Stimulated activated CD4-positive, alpha-beta T cell treated with anti-CD3 and anti-CD28 coated beads, Interleukin-4, amount 100 ng/mL, for 48 hours (primary cell): ENCODE measurements at places on chromosomes 2 and 18.

DNA sequence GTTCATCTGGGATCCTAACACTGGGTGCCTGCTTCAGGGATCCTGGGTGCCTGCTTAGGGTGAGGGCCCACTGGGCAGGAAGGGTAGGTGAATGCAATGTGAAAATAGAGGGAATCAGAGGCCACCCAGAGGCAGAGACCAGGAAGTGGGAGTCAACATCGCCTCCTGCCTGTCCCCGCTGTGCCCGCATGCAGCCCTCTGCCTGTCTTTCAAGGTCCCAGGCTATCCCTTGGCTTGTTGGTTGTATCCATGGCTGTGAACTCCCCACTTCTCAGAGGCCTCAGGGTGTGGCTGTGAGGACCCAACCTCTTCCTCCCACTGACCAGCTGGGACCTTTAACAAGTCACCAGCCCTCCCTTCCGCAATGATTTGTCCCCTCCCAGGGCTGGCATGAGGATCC is 26.5 kb downstream of the PSD4 start:
- no peak for DNase-seq

DNA sequence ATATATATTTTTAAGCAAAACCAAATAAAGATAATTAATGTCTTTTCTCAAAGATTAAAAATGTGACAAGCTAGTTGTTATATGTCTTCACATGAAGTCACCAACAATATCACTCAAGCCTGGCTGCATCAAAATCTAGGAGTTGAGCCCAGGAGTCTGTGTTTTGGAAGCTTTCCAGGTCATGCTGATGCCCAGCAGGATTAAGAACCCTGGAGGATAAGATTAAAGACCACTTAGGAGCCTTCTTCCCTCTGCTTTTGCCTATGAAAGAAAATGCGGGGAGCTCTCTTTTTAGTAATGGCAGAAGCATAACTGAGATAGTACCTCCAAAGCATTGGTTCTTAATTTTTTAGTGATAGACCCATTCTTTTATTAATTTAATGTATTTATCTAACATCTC is 157.4 kb downstream of the ASXL3 start:
- DNase-seq: no peak

- no peak for DNase-seq
Observed at GRCh38 chr18:26307161-26307773, 81.0 kb downstream of the TAF4B start.

DNA sequence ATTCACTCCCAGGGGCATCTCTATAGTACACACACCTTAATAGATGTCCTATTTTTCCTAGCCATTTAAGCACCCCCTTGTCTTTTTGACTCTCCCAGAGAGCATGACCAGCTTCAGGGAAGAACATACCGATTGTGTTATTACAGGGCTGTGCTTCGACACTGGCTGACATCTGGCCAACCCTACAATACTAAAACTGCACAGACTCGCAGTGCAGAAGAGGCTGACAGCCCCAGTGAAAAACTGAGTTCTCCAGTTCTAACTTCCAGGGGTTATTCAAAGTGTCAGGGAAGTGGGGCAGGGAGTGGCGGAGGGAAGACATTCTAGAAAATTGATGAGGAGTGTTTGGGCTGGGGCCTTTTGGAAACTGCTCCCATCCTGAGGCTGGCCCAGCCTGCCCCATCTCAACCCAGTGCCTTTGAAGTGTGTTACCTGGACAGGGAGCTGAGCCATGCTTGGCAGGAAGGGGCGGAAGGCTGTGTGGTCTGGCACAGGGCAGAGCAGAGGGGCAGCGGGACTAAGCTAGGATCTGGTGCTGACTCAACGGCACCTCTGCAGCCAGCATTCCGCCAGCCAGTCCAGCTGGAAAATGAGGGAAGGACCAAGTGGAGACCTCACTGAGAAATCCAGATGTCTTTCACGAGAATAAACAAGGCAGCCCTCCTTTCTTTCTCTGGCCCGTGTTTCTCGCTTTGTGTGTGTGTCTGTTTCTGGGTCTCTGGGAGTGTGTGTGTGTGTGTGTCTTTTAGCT is 15.4 kb upstream of the IGFBP5 start:
- DNase-seq: no peak

- DNase-seq: no peak
Observed at GRCh38 chr2:124354466-124354865, 329.4 kb downstream of the CNTNAP5 start.

DNA sequence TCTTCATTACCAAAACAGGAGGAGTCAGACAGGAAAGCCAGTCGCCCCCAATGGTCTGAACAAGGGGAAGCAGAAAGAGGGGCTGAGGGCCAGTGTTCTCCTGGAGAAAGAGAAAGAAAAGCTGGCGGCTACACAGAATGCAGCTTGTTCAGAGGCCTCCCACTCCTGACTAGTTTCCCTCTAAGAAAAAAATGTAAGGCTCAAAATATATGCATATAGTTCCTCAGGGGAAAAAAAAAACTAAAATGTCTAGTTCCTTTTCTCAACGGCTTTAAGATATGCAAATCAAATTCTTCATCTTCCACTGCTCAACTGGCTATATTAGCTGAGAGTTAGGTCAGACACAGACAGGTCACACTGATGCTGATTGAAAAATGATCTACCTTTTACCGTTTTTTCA is 18.6 kb downstream of the MBOAT2 start:
- no peak for DNase-seq

DNA sequence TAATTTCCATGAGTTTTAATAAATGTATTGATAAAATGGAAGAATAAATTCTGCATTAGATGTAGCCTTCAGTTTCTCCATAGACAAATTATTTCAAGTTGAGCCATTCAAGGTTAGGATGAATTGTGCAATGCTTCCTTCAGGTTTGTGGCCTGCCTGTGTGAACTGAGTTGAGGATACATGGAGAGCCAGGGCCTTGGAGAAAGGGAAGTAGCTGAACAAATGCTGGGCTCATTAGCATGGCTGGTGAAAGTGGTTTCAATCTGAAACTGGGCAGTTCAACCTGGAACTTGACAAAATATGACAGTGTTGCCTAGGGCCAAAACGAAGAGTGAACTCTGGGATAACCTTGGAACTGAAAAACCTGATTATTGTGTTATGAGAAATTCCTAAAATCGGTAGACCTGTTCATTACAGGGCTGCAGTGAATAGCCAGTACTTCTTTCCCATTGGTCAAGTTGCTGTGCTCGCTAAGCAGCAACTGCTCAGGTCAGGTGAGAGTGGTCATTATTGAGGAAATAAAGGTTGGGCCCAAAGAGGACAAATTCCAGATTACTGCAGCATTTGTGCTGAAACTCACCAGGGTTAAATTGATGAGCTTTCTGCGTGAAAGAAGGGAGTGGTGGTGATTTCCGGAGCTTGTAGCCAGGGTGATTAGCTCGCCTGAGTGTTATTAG is 12.7 kb downstream of the INPP1 start:
- DNase-seq: no peak

- DNase-seq: no peak
Observed at GRCh38 chr18:389658-390357, 110.7 kb downstream of the COLEC12 start.

GRCh38 chr2:43484323-43484930 is 111.4 kb downstream of the THADA start:
- no peak for DNase-seq

DNA sequence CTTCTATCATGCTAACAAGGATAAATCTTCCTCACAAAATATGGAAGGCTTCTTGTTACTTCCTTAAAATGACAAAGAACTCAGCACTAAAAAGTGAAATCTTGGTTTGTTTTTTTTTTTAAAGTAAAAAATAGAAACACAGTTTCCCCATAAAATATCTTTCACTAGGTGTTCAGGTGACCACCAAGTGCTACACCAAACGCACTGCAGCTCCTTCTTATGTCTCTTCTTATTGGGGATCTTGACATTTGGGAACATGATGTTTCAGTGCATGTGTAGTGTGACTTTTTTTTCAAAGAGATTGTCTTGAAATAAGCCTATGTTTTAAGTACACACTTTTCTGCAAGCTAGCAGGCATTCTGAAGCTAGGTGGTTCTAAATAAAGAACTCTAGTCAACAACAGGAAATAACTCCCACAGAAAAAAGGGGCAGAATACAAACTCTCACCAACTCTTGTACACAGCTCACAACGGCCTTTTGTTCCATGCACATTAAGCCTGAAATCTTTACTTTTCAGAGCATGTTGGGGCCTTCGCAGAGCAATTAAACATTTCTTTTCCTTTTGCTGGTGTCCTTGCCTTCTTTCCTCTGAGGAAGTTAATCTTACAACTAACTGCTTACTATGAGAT is 13.2 kb upstream of the SERTAD2 start:
- DNase-seq: no peak

DNA sequence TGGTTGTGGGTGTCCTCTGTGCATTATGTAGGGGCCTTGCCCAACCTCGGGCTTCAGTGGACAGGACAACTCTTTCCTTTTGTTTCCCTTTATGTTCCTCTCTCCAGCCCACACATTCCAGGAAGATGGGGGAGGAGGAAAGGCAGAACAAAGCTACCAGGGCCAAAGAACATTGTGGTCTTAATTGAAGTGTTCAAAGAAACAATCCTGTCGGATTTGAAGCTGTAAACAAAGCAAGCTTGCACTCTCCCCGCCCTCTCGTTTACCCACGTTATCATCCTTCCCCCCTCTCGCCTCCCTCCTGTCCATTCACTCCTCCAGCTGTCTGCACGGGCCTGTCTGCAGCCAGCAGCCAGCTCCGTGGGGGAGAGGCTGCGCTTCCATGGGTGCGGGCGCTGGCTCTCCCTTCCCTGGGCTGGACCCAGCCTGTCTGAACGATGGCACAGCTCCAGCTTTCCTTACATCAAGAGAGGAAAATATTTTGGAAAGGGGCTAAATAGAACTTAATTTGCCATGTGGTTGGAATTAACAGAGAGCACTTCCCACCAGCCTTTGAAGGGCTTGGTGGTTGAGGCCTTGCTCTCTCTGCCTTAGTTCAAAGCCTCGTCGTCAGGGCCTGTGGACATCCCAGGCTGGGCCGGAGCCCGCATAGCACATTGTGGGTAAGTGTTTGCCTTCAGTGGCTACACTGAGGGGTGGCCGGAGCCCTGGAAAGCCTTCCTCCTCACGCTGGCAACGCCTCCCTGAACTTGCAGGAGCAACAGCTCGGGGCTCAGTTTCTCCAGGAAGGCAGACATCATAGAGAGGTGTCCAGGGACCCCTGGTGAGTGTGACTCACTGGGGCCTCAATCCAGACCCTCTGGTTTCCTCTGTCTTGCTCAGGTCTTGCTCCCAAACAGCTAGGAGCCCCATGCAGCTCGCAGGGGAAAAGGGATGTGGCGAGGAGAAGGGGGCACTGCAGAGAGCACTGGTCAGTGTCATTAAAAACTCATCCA is 60.6 kb upstream of the HS6ST1 start:
- DNase-seq: no peak

- no peak for DNase-seq
Observed at GRCh38 chr2:27096748-27097297, 10.3 kb downstream of the KHK start.
